ENCODE measurements at places on chromosomes 16 and 17. TPM values are rescaled to one million over a fixed set of nuclear protein-coding genes. Genes with fewer than 3 reads are reported as not detected.

- DNase-seq, result no peak
Observed at GRCh38 chr17:59893676-59894100, 767 bp downstream of the RPS6KB1 start.

- no peak for DNase-seq
Observed at GRCh38 chr17:69473841-69474831, 59.6 kb downstream of the MAP2K6 start.

DNA sequence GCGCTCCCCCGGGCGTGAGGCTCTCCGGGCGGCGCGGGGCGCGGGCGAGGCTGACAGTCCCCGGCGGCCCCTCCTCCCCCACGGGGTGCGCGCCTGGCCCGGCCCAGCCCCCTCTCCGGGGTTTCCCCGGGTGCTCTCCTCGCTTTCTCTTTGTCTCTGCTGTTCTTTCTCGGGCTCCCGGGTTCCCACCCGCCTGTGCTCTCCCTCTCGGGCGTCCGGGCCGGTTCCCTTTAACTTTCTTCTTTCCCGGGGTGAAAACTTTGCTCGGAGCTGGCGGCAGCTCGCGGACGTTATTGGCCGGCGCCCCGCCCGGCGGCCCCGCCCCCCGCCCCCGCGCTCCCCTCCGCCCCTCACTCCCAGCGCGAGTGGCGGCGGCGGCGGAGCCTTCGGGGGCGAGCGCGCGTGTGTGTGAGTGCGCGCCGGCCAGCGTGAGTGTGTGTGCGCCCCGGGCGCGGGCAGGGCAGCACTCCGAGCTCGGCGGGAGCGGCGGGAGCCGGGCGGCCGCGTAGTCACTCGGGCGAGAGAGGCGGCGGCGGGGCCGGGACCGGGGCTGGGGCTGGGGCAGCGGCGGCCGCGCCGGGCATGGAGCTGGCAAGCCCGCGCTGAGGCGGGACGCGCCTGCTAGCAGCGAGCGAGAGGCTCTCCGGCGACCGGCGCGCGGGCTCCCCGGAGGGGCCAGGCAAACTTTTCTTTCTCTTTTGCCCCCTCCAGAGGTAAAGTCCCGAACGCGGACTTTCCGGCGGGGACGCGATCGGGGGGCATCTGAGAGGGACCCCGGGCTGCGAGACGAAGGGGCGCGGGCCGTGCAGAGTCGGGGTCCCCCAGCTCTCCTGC is at the start of gene NTN1:
NTN1 (plus strand) TSS at position 353 of the 834 bp plus-strand sequence. CDS start 864 bp downstream, outside the sequence.
- DNase-seq, result no peak

DNA sequence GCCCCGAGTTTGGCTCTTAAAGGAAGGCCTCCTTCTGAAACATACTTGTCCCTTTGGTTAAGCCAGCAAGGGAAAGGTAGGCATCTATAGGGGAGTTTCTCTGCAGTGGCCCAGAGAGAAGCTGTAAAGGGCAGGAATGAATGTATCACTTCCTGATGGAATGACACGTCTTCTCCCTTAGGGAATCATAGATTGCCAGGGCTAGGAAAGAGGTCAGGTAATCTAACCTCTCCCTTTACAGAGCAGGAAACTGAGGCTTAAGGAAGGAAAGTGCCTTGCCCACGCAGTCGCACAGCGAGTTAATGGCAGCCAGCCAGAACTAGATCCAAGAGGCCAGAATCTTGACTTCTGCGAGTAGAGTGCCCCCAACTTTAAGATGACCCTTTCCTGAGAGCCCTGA is 66.1 kb downstream of the NEUROD2 start:
- DNase-seq, result no peak

DNA sequence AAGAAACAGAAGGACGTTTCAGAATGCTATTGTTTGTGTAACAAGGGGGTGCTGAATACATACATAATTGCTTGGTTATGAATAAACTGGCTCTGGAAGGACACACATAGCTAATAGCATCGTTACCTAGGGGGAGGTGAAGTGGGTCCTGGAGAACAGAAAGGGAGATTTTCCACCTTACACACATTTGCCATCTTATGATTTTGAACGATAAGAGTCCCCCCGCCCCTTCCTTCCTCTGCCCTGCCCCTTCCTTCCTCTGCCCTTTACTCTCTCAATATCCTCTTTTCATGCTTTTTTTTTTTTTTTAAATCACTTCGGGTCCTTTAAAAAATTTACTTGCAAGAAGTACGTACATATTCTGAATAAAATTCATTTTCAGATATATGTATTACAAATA is 902 bp upstream of the DHRS7B start:
- no peak for DNase-seq

Gene NHLRC4
- total RNA-seq, result 0.35 TPM

Data from epithelial cell of proximal tubule (primary cell).